ENCODE measurements at places on chromosomes 11 and 22.

- no peak for DNase-seq
Observed at GRCh38 chr11:102546923-102547471, 16.4 kb upstream of the MMP7 start.

GRCh38 chr22:50481440-50482106, at the start of gene ADM2:
Gene ADM2, plus strand, starts transcription at chr22:50481543. Its CDS starts 305 bp downstream, at chr22:50481848.
- DNase-seq: peak; percentile 49

DNA sequence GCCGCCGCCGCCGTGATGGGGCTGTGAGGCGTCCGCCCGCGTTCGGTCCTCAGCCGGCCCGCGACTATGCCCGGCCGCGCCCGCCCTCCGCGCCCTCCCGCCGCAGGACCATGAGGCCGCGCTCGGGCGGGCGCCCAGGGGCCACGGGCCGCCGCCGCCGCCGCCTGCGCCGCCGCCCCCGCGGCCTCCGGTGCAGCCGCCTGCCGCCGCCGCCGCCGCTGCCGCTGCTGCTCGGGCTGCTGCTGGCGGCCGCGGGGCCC, 215 bp downstream of the ZNRF3 start:
- DNase-seq: no peak

- no peak for DNase-seq
Observed at GRCh38 chr11:122341477-122341876, 225.5 kb upstream of the BLID start.

- no peak for DNase-seq
Observed at GRCh38 chr11:119729581-119729927, 554 bp upstream of the NECTIN1 start.

- no peak for DNase-seq
Observed at GRCh38 chr11:111946499-111946898, 9.4 kb downstream of the DIXDC1 start.

DNA sequence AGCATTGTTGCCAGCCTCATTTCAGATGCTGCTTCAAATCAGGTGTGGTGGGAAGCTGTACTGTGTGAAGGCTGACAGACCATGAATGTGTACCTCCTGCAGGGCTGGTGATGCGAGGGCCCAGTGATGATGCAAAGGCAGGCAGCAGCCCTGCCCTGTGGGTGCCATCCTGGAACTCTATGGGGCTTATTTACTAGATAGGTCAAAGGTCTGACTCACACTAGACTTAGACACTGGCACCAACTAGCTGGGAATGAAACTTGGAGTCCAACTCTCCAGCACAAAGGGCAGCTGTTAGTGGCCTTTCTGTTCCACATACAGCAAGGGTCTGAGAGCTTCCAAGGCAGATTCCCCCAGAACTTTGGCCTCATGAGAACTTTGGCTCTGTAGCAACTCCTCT, 138.4 kb downstream of the TTC17 start:
- no peak for DNase-seq

- peak; percentile 70 for DNase-seq
Observed at GRCh38 chr11:59174664-59175033, 2.7 kb downstream of the DTX4 start.

DNA sequence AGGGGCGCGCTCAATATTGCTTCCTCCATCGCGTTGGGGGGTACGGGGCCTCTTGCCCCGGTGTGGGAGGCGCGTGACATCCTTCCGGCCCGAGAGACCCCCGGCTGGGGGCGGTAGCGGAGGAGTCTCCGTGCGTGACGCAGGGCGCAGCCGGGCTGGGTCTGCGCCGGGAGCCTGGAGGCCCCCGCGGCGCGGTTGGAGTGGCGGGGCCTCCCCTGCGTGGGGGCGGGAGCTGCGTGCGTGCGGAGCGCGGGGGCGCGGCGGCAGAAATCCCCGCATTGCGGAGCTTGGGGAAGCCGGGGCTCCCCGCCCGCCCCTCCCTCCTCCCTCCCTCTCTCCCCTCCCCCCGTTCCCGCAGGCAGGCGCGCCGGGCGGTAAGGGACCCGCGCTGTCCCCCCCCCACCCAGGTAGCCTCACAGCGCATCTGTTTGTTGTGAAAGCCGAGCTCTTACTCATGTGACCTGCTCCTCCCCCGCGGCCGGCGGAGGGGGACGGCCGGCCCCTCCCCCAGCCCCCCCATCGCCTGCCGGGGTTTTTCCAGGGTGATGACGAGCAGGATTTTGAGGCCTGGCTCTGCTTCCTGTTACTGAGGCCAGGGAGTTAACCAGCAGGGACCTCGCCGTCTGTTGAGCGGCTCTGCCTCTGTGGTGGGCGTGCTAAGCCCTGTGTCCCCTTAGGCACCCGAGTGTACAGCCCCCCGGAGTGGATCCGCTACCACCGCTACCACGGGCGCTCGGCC, 1.6 kb downstream of the PIM3 start:
- peak; percentile 93 for DNase-seq

DNA sequence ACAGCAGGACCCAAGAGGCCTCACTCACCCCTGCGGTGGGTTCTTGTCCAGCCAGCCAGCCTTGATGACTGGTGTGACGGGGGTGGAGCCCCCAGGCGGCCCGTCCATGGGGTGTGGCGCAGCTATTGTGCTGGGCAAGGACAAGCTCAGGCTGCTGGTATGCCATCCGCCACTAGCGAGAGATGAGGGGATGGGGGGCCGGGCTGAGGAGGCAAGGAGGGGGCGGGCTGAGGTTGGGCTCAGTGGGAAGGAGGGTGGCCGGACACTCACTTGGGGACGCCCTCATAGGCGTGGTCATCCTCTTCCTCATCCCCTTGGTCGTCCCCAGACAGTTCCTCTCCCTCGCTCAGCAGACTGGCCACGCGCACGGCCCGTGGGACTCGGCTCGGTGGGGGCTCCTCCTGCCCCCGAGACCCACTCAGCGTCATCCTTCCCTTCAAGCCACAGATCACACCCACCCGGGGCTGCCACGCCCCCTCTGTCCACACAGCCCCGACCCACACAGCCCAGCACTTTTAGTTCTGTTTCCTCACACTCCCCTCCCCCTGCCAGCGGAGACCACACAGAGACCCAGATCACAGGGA, 38.0 kb upstream of the PDE2A start:
- no peak for DNase-seq

GRCh38 chr11:45093761-45094455, 52.5 kb upstream of the PRDM11 start:
- DNase-seq: no peak

- no peak for DNase-seq
Observed at GRCh38 chr22:31857247-31857646, 87.1 kb upstream of the YWHAH start.

GRCh38 chr11:1460986-1461825, 25.4 kb downstream of the MOB2 start:
- no peak for DNase-seq

- DNase-seq: no peak
Observed at GRCh38 chr22:37097346-37097745, 12.2 kb downstream of the TMPRSS6 start.

- DNase-seq: no peak
Observed at GRCh38 chr11:19625438-19625837, 87.2 kb upstream of the NAV2 start.

- DNase-seq: no peak
Observed at GRCh38 chr11:78457448-78457847, 39.8 kb upstream of the GAB2 start.

DNA sequence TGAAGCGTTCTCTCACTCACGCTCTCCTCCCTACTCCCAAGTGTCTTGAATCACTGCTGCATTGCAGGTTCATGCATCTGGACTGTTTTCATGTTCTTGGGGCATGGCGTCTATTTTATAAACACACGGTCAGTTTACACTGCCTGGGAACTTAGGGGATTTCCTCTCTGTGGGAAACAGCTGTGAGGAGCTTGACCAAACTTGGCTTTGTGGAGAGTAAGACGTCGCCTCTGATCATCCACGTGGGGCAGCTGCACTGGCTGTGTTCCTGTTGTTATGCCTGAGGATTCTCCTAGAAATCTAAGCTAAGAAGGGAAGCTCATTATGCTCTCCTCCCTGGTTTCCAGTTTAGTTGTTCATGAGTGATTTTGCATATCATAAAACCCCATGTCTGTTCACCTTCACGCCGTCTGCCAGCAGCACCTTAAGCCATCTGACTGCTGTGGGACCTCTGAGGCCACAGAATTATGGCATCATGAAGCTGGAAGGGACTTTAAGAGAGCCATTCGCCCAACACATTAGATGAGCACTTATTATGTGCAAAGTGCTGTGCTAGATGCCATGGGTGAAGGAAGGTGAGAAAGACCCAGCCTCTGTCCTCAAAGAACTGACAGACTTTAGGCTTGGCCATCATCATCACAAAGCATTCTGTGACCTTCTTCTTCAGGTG, 38.8 kb upstream of the POU2AF1 start:
- DNase-seq: peak; percentile 53

GRCh38 chr11:96214777-96215109, 128.3 kb downstream of the MAML2 start:
- no peak for DNase-seq

GRCh38 chr22:27879923-27880322, 39.1 kb downstream of the PITPNB start:
- peak; percentile 61 for DNase-seq

GRCh38 chr11:46666516-46666915, 33.9 kb downstream of the ARHGAP1 start:
- DNase-seq: no peak

DNA sequence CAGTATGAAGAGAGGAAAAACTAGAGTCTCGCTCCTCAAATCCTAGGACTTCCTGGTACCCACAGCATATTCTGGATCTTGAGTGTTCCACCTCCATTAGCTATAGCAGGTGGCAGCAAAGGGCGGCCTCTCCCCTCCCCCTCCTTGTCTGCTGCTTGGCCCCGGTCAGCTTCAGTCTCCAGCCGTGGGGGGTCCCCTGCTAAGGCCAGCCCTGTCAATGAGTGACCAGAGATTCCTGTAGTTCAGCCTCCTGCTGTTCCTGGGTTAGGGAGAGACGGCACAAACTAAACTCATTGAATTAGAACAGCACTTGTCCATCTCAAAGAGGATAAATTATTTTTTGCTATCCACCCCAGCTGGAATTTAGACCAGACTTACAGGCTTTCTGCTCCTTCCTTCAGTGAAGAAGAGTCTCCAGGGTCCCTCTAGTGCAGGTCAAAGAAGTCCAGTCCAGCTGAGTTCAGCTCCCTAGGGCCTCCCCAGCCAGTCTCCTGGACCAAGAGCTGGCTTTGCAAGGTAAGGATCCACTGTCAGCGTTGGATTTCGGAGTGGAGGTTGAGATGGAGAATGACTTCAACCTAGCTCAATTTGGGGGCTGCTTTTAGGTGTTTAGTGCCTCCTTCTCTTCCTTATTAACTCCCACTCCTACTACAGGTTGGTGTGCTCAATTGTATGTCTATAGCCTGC, 1.1 kb upstream of the PHLDB1 start:
- peak; percentile 10 for DNase-seq

DNA sequence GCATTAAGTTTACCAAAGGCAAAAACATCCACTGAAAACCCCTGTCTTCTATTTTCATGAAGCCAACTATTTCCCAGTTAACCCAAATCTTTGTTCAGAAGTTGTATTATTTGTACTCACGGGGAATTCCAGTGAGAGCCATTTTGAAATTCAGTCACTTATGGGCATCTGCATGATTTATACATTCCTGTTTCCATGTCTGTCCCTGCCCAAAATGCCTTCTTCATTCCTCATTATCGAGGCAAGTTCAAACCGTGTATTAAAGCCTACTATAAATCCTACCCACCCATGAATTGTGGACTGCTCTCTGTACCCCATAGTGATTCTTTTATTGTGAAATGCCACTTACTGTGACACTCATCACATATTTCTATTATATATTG, 772.7 kb downstream of the DLG2 start:
- DNase-seq: peak; percentile 16

- peak; percentile 92 for DNase-seq
Observed at GRCh38 chr11:83033972-83034672, 37.6 kb downstream of the RAB30 start.

DNA sequence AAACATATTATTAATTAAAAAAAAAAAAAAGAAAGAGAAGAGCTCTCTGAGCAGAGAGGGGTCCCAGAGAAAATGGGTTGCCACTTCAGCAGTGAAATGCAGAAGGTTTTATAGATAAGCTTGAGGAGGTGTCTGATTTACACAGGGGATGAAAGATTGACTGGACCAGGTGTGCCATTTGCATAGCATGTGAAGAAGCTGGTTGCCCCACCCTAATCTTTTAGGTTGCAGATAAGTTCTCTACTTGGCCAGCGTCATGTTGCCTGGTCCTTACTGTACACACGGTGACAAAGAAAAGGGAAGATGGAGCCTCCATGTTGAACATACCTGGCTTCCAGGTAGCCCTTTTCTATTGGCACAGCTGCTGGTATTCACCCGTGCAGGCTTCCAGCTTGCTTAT, 41.4 kb downstream of the MS4A2 start:
- DNase-seq: no peak

GRCh38 chr11:11349106-11349825, 3.8 kb downstream of the CSNK2A3 start:
- no peak for DNase-seq

All from EH (cell line).